Activated naive CD8-positive, alpha-beta T cell treated with anti-CD3 and anti-CD28 coated beads, Interleukin-2, amount 50 U/mL, for 24 hours (primary cell): ENCODE measurements at places on chromosomes 5 and 9.

- no peak for DNase-seq
These were observed 144.1 kb upstream of the LRRTM2 start for GRCh38 chr5:139019211-139019610.

GRCh38 chr5:151271336-151271735 is 18.4 kb downstream of the GM2A start:
- no peak for DNase-seq

GRCh38 chr5:143072734-143073133 is 302.6 kb downstream of the ARHGAP26 start:
- DNase-seq = no peak

- DNase-seq = no peak
These were observed 99.8 kb upstream of the DAP start for GRCh38 chr5:10860645-10861422.

DNA sequence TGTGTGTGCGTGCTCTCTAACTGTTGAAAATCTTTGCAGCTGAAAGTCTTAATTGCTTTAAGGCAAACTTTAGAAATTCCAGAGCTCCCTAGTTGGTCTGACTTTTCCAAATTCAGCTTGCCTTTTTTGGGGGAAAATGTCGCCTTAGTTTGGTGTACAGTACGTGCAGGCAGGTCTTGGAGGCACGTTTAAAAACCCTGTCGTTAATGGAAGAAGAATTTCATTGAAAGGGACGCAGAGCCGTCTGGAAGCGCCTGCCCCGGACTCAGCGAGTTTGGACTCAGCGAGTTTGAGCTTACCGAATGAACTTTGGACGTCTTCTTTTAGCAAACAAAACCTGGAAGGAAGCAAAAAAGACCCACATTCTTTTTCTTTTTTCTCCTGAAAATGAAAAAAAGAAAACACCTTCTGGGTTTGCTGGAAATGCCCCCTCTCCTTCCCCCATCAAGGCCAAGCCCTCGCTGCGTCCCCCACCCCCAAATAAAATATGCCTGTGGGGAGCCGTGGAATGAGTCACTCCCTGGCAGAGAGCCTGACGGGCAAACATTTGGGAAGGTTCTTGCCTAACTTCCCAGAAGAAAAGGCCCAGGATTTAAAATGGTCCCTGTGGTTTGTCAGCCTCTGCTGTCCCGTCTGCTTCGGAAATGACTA is 1.5 kb downstream of the NEK6 start:
- DNase-seq = no peak

- DNase-seq = no peak
These were observed 737.9 kb upstream of the ZNF608 start for GRCh38 chr5:125484272-125484741.

DNA sequence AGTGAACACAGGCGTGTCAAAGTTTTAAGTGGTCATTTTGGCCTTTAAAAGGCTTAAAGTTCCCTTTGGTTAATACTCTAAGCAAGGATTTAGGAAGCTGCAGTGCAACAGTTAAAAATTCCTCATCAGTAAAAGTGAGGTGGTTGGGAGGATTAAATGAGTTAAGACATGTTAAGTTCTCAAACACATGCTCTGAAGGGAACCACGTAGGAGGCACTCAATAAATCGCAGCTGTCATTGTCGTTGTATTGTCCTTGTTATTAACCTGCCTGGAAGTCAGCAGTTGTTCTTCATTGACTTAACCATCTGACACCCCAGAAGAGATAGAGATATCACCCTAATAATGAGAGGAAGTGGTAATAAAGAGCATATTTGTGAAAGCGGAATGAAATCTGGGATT is 247.5 kb downstream of the MARCHF11 start:
- DNase-seq = no peak

DNA sequence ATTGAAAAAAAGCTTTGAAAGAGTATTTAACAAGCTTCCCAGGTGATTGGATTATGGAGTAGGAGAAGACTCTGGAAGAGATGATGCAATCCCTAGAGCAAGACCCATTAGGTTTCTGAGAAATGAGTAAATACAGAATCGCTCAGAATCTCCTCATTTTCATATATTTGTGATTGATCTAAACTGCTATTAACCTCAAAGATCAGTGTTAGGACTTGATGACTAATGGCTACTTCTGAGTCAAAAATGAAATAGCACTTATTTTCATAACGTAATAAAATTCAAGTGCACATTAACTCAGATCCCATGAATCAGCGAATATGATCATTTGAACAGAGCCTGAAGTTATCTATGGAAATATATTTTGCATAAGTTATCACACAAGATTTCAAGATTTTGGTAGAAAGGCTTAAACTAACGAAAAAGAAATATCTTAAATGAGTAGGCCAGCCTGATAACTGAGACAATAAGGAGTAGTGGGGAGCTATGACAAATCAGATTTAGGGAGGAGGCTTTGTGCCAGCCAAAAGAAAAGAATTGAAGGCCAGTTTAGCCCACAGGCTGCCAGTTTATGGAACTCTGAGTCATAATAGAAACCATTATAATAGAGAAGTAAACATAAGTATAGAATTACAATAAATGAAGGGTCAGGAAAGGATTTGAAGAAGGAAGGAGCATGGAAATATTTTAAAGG is 106.7 kb upstream of the OSMR start:
- no peak for DNase-seq

DNA sequence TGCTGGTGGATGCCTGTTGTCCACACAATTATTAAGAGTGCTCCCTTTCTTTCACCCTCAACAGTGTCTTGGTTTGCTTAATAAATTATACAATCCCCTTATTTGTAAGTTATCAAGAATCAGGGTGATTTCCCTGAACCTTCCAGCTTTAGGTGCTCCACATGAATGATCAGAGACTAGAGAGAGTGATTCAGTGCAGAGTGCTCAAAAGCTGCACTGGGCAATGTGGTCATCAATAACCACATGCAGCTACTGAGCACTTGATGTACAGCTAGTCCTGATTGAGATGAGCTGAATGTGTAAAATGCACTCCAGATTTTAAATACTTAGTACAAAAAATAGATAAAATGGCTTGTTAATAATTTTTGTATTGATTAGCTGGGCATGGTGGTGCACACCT is 76.8 kb upstream of the TRIO start:
- no peak for DNase-seq

- DNase-seq = no peak
These were observed 41.0 kb downstream of the RNF180 start for GRCh38 chr5:64206653-64207052.

- no peak for DNase-seq
These were observed 16.0 kb downstream of the TLE1 start for GRCh38 chr9:81673310-81673709.

- no peak for DNase-seq
These were observed 57.8 kb upstream of the CHD1 start for GRCh38 chr5:98986587-98986986.

GRCh38 chr9:104875897-104876296 is 52.1 kb downstream of the ABCA1 start:
- no peak for DNase-seq
